ENCODE measurements at places on chromosomes 2 and 18.

- DNase-seq = no peak
These were observed 28.6 kb upstream of the TRIB2 start for GRCh38 chr2:12688091-12688490.

- no peak for DNase-seq
These were observed 4.3 kb downstream of the EPHA4 start for GRCh38 chr2:221567809-221568208.

GRCh38 chr2:60125611-60126426, 427.6 kb downstream of the BCL11A start:
- DNase-seq = no peak

- DNase-seq = no peak
These were observed 203.3 kb downstream of the TCF4 start for GRCh38 chr18:55384551-55385275.

Data from umbilical cord (tissue), 2 donors.